ENCODE measurements at places on chromosomes 2 and 18. TPM values are rescaled to one million over a fixed set of nuclear protein-coding genes. Genes with fewer than 3 reads are reported as not detected.

The STARD6 gene
- total RNA-seq: 0.54 TPM

The SF3B1 gene
- 247 TPM for total RNA-seq

The COLEC12 gene
- total RNA-seq: not detected

DNA sequence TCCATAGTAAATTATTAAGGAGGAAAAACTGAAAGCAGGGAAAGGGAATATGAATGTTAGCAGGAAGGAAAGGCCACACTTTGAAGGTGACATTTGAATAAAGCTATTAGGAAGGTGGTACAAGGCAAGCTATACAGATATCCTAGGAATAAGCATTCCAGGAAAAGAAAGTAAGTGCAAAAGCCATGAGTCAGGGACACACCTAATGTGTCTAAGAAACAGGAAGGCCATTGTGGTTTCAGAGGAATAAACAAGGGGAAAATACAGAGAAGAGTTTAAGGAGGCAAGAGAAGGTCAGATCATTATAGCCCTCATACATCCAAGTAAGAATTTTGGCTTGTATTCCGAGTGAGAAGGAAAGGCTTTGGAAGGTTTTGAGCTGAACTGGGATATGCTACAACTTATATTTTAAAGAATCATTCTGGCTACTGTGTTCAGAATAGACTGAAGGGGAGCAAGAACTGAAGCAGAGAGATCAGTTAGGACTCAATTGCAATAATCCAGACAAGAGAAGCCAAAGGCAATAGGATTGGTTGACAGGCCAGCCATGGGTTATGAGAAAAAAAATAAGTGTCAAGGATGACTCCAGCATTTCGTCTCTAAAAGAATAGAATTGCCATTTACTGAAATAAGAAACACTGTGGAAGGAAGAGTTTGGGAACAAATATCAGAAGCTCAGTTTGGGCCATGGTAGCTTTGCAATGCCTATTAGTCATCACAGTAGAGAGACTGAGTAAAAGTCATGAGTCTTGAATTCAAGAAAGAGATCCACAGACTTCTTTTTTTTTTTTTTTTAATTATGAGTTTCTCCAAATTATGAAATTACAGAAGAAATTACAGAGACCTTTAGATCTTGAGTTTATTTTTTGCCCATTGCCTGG lies 11.3 kb downstream of the RAD51AP2 start:
- no peak for DNase-seq

GRCh38 chr2:240494194-240494793 lies 58.8 kb downstream of the GPC1 start:
- DNase-seq: no peak

DNA sequence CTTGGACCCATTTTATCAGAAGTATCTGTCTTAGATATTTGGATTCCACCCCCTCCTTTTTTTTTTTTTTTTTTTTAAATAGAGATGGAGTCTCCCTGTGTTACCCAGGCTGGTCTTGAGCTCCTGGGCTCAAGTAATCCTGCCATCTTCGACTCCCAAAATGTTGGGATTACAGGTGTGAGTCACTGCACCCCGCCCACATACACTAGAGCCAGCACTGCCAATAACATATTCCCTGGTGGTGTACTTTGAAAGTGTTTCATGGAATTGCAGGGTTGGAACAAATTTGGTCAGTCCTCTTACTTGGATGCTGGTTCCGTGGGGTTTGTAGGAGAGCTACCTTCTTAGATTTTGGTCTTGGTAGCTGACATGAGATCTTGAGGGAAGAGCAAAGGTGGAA lies 15.0 kb downstream of the PDCL3 start:
- no peak for DNase-seq

DNA sequence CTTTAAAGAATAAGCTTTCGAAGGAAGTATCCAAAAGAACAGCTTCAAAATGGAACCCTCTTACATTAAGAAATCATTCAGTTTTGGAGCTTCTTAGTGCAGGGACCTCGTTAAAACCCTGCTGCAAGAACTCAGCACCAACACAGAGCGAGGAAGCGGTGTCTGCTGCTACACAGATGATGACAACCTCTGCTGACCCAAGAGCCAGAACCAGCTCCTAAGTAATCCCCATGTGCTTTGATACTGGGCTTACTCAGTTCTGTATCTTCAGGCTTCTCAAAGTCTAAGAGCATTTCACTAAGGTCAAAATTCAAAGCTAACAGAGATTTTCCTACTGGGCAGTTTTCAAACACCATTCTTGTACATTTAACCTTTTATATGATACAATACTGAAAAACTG lies 194.6 kb downstream of the STK39 start:
- DNase-seq: no peak

DNA sequence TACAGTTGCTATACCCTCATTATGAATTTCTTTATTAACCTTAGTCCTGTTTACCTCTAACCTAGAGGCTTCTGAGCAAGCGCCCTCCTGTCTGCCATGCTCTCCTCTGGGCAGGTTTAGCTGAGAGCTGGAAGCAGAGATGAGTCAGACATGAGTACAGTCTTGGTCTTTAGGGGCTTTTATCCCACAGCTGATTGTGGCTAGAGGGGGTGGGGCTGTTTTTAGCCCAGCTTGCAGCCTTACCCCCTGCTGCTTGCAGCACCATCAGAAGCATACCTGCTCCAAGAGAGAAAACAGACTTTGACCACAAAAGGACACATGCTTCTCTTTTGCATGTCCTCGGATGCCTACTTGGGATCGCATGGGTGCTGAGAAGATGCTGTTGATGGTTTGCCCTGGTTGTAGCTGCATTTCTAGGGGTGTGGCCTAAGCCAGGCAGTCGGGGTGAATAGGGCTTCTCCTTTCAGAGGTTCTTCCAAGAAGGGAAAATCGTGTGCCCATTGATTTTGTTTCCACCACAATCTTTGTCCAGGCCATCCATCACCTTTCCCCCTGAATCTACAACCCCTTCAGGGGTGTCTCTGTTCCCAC lies 115.0 kb upstream of the LGALSL start:
- no peak for DNase-seq

DNA sequence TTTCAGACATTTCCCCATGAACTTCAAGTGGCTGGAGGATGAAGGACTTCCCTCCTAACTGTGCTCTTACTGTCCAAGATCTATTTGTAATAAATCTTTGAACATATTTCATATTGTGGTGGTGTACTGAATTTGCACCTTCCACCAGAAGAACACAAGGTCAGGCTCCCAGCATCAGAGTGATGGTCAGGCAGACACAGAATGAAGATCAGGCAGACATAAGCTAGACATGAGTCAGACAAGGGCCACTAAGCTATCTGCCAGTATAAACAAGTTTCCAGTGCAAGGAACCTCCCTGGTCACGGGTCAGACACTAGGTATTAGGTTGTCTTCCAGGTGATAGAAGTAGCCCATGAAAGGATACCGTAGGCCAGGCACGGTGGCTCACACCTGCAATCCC lies 20.0 kb downstream of the AQP12B start:
- DNase-seq: no peak

- no peak for DNase-seq
These were observed 183.9 kb downstream of the FMNL2 start for GRCh38 chr2:152518641-152519580.

DNA sequence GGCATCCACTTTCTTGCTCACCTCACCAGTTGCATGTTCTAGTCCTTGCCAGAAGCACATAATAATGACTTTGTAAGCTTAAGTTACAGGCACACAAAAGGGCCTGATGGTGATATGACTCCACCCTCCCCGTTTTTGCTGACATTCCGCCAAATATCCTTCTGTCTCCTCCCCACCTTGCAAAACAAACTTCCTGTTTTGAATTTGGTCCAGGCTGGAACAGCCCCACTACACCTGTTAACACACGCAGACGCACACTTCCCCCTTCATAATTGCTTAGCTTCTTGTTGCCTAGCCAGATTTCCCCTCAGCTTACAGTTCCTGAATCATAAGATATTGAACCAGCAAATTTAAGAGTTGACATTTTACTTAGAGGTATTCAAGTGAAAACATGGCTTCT lies at the start of gene MGAT5:
Gene MGAT5 (plus strand): TSS at position 269 of the 400 bp plus-strand sequence. CDS start 332 bp downstream, outside the sequence.
- no peak for DNase-seq

DNA sequence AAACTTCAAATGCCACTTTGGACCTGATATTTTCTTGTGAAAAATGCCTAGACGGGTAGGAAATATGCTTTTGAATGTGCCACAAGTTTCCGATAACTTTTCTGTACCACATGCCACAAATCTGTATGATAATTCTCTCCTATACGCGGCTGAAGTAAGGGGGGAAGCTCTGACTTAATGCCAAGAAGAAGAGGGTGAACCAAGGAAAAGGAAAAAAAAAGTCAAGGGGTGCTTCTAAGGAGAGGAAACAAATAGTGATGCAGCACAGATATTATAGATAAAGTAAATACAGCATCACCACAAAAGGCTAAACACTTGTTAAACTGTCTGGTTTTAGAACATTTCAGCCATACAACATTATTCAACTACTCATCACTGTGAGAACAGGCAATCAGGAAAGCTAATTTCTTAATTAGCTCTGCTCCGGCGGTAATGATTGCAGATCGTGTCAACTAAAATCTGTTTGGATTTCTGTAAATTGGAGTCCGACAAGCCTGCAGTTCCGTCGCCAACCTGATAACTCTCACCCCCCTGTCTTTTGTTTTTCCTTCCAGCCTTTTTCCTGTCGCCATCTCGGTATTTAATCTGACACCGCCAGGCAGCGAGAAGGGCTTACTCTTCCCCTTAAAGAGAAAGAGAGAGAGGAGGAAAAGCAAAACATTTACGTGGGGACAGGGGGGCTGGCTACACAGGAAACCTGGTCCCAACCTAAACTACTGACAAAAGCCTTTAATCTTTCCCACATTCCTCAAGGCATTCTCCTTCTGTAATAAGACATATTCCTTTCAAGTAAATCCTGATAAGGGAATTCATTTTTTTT lies 67.5 kb downstream of the ZEB2 start:
- DNase-seq: no peak

DNA sequence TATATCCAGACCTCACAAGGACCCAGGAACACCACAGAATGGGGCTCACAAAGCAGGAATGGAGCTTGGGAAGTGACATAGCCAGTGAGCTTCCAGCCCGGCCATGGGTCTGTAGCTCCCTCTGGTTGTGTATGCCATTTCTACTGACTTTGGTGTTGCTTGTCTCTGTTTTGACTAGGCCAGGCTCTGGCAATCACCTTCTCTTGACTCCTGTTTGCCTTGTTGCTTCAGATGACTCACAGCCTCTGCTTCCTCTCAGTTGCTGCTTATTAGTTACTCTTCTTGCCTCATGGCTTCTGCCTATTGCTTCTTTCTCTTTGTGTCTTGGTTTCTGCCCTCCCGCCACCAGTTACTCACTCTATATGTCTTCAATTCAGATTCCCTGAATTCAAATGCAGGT lies 15.8 kb upstream of the IER3IP1 start:
- DNase-seq: no peak

GRCh38 chr18:11741505-11742145 lies 52.6 kb downstream of the GNAL start:
- DNase-seq: no peak

- DNase-seq: no peak
These were observed 798.3 kb upstream of the TMEFF2 start for GRCh38 chr2:192993059-192993458.

GRCh38 chr2:105777031-105777482 lies 32.3 kb downstream of the NCK2 start:
- no peak for DNase-seq

GRCh38 chr18:21991081-21991534 lies 178.3 kb upstream of the GATA6 start:
- DNase-seq: no peak

- no peak for DNase-seq
These were observed 1187.8 kb upstream of the TMEFF2 start for GRCh38 chr2:193382583-193382982.

GRCh38 chr18:28108814-28109213 lies 68.1 kb downstream of the CDH2 start:
- DNase-seq: no peak
